Stimulated activated naive CD4-positive, alpha-beta T cell (primary cell): ENCODE measurements at places on chromosomes 5 and 9.
A peak's percentile ranks its signal among the peaks of the same experiment; 100 is the strongest.

DNA sequence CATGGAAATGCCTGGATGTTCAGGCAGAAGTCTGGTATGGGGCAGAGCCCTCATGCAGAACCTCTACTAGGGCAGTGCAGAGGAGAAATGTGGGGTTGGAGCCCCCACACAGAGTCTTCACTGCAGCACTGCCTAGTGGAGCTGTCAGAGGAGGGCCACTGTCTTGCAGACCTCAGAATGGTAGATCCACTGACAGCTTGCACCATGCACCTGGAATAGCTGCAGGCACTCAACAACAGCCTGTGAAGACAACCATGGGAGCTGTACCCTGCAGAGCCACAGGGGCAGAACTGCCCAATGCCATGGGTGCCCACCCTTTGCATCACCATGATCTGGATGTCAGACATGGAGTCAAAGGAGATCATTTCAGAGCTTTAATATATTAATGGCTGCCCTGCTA, 36.9 kb downstream of the TRIP13 start:
- no peak for DNase-seq

GRCh38 chr5:82942083-82942881, 134.9 kb downstream of the TMEM167A start:
- no peak for DNase-seq

- no peak for DNase-seq
These were observed 9.5 kb downstream of the PRRC2B start for GRCh38 chr9:131403493-131403773.

- DNase-seq: no peak
These were observed 71.7 kb upstream of the FCN1 start for GRCh38 chr9:134989206-134990065.

DNA sequence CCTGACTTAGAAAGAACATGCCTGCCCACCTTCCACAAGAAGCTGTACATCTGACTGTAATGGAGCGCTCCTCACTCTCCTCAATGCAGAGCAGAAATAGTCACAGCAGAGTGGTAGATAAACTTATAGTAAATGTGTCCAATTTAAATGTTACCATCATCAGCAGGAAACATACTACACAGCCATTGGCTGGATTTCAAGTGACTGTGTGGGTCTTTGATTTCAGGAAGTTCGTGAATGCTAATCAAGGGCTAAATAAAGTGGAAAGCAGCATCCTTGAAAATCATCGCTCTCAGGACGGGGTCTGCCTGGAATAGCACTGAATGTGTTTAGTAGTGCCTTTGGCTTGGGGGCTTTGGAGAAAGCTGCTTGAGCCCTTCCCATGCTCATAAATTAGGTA, 32.4 kb upstream of the CRHBP start:
- no peak for DNase-seq

DNA sequence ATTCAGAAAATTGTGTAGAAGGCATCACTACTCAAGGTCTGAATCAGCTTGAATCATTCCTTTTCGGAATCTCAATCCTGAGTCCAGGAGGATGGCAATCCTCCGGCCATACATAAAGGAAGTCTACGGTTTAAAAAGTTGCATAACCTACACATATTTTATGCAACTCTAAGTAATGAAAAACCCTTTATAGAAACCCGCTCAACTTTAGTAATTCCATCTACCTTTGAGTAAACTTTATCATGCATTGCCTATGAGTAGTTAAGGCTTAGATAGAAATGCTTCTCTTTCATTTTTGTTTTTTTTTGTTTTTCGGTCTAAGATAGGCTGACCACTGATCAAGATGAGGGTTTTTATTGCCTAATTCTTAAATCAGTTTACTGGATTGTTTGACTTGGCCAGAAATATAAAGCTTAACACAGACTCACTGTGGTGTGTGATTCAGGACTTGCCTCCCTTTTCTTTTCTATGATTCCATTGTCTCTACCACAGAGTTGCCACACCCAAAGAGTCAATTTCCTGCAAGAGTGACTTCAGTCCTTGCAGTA, 85.0 kb downstream of the LURAP1L start:
- no peak for DNase-seq

GRCh38 chr5:117486879-117487391, 912.3 kb upstream of the SEMA6A start:
- DNase-seq: no peak

- DNase-seq: no peak
These were observed 1.7 kb downstream of the CRB2 start for GRCh38 chr9:123357743-123358059.

DNA sequence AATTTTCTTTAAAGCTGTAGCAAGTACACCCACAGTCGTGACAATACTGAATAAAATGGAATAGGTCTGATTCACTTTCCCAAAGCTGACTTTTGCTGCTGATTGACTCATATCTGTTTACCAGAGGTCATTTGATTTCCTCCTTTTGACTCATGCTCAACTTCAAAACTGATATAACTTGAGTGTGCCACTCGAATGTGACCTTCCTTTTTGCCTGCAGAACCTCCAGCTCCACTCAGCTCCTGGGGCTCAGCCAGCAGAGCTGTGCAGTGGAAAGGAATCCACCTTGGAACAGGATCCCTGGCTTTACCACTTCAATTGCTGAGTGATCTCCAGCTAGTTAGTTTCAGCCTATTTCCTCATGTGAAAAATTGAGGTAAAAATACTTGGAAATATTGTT, 84.1 kb downstream of the FEM1C start:
- no peak for DNase-seq

- no peak for DNase-seq
These were observed 478.7 kb downstream of the SEMA5A start for GRCh38 chr5:9067154-9067553.

- DNase-seq: no peak
These were observed 15.8 kb downstream of the ISL1 start for GRCh38 chr5:51398875-51399642.

- no peak for DNase-seq
These were observed 1677.7 kb downstream of the EFNA5 start for GRCh38 chr5:105993027-105993426.

GRCh38 chr5:4225741-4226140, 630.1 kb downstream of the IRX1 start:
- DNase-seq: no peak

DNA sequence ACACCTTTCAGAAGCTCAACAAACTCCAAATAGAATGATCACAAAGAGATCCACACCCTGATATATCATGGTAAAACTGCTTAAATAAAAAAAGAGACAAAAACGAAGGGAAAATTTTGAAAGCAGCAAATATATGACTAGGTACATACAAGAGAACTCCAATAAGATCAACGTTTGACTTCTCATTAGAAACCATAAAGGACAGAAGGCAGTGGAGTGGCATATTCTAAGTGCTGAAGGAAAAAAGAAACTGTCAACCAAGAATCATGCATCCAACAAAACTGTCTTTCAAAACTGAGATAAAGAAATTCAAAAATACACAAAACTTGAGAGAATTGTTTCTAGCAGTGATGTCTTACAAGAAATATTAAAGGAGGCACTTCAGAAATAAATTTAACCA, 11.2 kb downstream of the SLC22A4 start:
- no peak for DNase-seq

DNA sequence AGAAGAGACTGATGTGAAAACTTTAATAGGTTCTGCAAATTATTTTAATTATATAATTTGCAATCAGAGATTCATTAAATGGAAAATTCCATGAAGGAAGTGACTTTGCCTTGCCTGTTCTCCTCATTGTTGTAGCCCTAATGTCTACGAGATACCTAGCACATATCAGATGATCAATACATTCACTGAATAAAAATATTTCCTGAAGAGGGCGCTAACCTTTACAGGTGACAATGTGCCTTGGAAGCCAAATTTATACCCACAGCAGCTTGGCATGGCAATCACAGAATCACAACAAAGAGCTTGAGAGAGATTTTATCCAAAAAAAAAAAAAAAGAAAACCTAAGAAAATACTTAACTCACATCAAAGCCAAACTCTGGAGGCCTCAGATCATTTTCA, 17.4 kb downstream of the HAUS6 start:
- no peak for DNase-seq

- DNase-seq: peak; percentile 50
These were observed at the start of gene GPR150 for GRCh38 chr5:95620030-95620869. TSS of gene GPR150 (plus strand) at chr5:95620087. CDS start at chr5:95620276, 189 bp downstream.

DNA sequence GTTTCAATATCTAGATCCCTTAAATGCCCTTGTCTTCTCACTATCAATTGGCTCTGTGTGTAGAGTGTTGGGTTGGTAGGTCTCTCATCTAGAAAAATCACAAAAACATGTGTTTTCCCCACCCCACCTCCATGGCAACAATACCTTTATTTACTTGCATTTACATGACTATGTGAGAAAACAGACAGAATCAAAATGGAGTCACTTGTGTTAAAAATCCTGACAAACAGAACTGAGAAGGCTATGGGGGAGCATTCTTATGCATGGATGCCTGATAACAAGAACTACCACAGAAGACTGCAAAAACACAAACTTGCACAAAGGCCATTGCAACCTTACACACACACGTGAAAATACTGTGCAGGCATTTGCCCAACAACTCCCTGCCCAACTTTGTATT, 1352.9 kb upstream of the CDH9 start:
- no peak for DNase-seq

GRCh38 chr5:148735301-148735835, 81.0 kb upstream of the HTR4 start:
- DNase-seq: no peak

DNA sequence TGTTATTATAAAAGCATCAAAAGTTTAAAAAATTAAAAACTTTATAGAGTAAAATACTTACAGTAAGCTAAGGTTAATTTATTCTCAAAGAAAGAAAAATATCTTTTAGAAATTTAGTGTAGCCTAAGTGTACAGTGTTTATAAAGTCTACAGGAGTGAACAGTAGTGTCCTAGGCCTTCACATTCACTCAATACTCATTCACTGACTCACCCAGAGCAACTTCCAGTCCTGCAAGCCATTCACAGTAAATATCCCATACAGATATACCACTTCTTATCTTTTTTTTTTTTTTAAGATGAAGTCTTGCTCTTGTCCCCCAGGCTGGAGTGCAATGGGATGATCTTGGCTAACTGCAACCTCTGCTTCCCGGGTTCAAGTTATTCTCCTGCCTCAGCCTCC, 73.1 kb upstream of the FST start:
- DNase-seq: no peak

GRCh38 chr9:132663117-132663516, 6.7 kb downstream of the DDX31 start:
- no peak for DNase-seq

- no peak for DNase-seq
These were observed 28.3 kb downstream of the TPD52L3 start for GRCh38 chr9:6356441-6356840.

- no peak for DNase-seq
These were observed 32.2 kb downstream of the KCNV2 start for GRCh38 chr9:2749485-2749884.

- no peak for DNase-seq
These were observed 141.4 kb downstream of the LRRC70 start for GRCh38 chr5:62720031-62720441.

- DNase-seq: no peak
These were observed 418.2 kb downstream of the CDK5RAP2 start for GRCh38 chr9:120161776-120162175.

DNA sequence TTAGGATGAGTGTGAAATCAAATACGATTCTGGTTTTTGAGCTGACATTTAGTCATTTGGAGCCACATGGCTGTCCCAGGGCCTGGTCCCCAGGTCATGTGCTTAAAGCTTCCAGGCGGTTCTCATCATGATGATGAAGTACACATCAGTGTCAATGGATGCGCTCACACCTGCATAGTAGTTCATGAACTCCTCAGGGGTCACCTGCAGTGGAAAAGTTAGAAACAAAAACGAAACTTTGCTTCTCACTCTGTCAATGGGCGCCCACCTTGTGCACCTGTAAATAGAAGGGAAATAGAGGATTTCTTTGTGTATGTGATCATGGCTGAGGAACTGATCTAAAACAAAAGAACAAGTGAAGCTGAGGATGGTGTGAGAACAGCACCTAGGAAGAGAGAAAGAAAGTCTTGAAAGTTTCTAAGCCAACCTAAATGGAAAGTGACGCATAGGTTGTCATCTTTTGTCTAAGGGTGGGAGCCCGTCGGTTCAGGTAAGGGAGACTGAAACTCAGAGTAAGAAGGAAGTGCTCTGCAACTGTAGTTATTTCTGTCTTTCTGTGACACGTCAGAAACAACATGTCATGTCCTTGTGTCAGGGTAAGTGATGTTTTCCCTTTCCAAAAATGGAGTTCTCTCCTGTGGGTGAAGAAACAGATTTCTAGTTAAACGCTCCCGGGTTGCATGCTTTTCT, 33.8 kb downstream of the CAPSL start:
- no peak for DNase-seq

DNA sequence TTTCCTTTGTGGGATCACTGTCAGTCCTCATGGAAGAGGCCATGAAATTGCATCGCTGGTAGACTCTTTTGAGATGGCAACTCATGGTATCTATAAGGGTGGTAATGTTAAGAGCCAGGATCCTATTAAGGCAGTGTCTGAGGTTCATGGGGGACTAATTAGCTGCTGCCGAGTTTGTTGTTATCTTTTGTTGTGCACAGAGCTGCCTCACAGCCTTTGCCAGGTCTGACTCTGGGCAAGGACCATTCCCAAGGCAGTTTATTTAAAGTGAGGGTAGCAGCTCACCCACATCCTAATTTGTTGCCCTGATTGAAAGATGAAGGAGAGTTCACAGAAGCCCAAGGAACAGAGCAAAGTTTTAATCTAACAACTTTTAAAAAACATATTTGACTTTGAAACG, 7.9 kb downstream of the SMARCA2 start:
- no peak for DNase-seq

- DNase-seq: peak; percentile 45
These were observed 16.4 kb downstream of the SEMA4D start for GRCh38 chr9:89481538-89481915.

GRCh38 chr5:100623719-100624118, 88.5 kb downstream of the FAM174A start:
- peak; percentile 4 for DNase-seq

DNA sequence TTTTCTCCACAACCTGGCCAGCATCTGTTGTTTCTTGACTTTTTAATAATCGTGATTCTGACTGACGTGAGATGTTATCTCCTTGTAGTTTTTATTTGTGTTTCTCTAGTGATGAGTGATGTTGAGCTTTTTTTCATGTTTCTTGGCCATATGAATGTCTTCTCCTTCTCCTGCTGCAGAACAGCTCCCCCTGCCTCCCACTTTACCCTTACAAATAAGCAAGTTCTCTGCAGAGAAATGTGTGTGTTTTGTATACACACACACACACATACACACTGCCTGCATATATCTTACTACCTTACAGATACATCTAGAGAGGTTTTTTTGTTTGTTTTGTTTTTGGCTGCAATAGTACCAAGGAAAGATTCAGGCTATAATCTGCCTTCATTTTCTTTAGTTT, 88.7 kb upstream of the PHF24 start:
- DNase-seq: no peak

GRCh38 chr5:32342656-32343055, 29.9 kb upstream of the MTMR12 start:
- no peak for DNase-seq

GRCh38 chr9:35776018-35776417, 15.4 kb upstream of the NPR2 start:
- DNase-seq: no peak
